ENCODE measurements at places on chromosomes 7 and 10. TPM values are rescaled to one million over a fixed set of nuclear protein-coding genes. Genes with fewer than 3 reads are reported as not detected.

The CAMK2B gene
- 0.42 TPM for total RNA-seq

DNA sequence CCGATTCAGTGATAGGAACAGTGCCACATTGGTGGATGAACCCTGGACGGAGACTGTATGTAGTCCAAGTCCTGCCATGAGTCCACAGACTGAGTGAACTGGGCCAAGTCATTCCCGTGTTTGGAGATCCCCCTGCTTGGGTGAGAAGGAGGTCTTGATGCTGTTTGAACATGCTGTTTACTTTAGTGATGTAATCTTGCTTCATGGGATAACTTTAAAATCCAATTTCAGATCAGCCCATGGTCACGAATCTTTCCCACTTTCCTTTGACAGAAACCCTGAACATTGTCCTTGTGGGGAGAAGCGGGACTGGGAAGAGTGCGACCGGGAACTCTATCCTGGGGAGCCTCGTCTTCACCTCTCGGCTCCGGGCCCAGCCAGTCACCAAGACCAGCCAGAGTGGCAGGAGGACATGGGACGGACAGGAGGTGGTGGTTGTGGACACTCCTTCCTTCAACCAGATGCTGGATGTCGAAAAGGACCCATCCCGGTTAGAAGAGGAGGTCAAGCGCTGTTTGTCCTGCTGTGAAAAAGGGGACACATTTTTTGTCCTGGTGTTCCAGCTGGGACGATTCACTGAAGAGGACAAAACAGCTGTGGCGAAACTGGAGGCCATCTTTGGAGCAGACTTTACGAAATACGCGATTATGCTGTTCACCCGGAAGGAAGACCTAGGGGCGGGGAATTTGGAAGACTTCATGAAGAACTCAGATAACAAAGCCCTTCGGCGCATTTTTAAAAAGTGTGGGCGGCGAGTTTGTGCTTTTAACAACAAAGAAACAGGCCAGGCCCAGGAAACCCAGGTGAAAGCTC is 26.6 kb downstream of the GIMAP8 start:
- peaks cover 78% of the 10 kb centered on the region for H3K4me1 ChIP-seq
- no peaks in the 10 kb centered on the region for H3K27me3 ChIP-seq
- H3K36me3 ChIP-seq = peaks cover 19% of the 10 kb centered on the region

The SYNPO2L gene
- total RNA-seq = not detected

The CALCR gene
- not detected for total RNA-seq

- H3K27ac ChIP-seq = no peak overlapping the region
- no peaks in the 10 kb centered on the region for H3K27me3 ChIP-seq
- DNase-seq = no peak
- H3K4me1 ChIP-seq = no peaks in the 10 kb centered on the region
- no peak overlapping the region for H3K4me3 ChIP-seq
Measured at GRCh38 chr7:49775949-49776443, 2.6 kb downstream of the VWC2 start.

The IQUB gene
- total RNA-seq = not detected

- H3K27me3 ChIP-seq = no peaks in the 10 kb centered on the region
- no peaks in the 10 kb centered on the region for H3K36me3 ChIP-seq
- no peak overlapping the region for H3K4me3 ChIP-seq
- no peak for DNase-seq
- H3K27ac ChIP-seq = no peak overlapping the region
- H3K4me1 ChIP-seq = no peaks in the 10 kb centered on the region
Measured at GRCh38 chr7:56447864-56448693, 331.9 kb upstream of the NUPR2 start.

The IL6 gene
- total RNA-seq = 1.7 TPM

GRCh38 chr7:103928581-103928980 is 60.9 kb downstream of the RELN start:
- H3K4me1 ChIP-seq = no peaks in the 10 kb centered on the region
- H3K27me3 ChIP-seq = no peaks in the 10 kb centered on the region
- H3K27ac ChIP-seq = no peak overlapping the region

DNA sequence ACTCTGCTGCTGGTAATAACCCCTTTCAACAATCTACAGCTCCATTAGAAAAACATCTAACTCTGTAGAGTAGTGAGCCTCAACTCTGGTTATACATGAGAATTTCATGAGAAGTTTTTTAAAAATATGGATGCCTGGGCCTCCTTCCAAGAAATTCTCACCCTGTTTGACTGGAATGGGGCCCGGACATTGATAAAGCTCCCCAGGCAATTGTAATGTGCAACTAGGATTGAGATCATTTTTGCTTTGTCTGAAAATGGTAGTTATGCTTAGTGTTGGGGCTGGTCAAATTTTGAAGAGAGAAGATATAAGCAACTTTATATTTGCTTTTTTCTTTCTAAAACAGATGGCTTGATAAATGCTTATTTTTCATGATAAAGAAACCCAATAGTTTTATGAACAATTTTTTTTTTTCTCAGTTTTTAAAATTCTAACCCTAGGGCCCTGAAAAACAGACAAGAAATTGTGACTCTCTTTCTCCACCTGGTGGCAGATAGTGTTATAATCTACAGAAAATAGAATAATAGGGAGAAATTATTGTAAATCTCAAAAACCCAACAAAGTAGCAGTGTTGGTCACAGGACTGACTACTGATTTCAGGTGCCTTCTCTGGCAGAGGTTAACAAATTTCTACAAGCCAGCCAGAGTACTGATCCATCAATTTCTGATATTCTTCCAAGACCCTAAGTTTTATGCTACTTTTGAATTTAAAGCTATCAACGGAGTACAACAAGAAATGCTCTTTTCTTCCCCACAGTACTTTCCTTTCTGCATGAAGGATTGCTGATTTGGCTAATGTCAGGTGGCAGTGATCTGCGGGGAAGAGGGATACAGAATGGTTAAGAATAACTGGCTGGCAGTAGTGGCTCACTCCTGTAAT is 174.8 kb downstream of the DKK1 start:
- H3K27ac ChIP-seq = no peak overlapping the region
- no peaks in the 10 kb centered on the region for H3K27me3 ChIP-seq
- H3K4me3 ChIP-seq = no peak overlapping the region
- H3K36me3 ChIP-seq = no peaks in the 10 kb centered on the region

DNA sequence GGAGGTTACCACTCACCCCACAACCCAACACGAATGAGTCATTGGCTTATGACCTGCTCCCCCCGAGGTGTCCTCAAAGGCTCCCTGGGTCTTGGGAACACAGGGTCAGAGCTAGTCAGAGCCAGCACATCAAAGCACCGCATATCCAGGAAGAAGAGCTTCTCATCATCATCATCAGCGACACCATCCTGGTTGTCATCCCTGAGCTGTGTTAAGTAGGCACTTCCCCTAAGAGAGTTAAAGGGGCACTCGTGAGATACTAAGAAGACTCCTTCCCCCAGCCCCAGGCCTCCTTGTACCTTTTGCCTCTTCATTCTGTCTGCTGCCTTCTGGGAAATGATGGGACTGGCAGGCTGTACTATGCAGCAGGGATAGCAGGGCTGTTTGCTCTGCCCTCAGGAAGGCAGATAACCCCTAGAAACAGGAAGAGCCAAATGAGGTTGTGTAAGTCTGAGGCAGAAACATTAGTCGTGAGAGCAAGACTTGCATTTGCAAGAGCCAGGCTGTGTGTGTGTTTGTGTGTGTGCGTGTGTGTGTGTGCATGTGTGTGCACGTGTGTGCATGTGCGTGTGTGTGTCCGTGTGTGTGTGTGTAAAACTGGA is 11.1 kb upstream of the CPA1 start:
- H3K4me1 ChIP-seq = peaks cover 15% of the 10 kb centered on the region
- H3K27ac ChIP-seq = no peak overlapping the region
- no peak for DNase-seq

The TAS2R41 gene
- total RNA-seq = not detected

GRCh38 chr10:91653219-91653870 is 20.5 kb upstream of the PPP1R3C start:
- no peaks in the 10 kb centered on the region for H3K36me3 ChIP-seq
- H3K27ac ChIP-seq = no peak overlapping the region
- H3K4me3 ChIP-seq = no peak overlapping the region
- no peaks in the 10 kb centered on the region for H3K27me3 ChIP-seq
- DNase-seq = no peak
